RCC 7860 (cell line): ENCODE measurements at places on chromosomes 2 and 18.

DNA sequence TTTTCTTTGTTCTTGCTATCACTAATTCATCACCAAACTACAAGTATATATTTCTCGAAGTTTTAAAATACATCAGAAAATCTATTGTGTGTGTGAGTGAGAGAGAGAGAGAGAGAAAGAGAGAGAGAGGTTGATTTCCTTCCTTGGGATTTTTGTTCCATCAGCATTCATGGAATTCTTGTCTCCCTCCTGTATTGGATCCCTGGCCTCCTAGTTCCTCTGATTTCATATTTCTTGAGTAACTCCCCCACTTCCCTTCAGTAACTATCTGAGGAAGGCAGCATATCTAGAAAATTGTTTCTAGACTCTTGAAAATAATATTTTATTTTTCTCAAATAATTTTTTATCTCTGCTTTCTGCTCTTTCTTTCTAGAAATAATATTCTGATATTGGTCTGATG is 13.3 kb upstream of the ACTR2 start:
- no peak for DNase-seq

GRCh38 chr2:216109962-216110614 is 940 bp downstream of the XRCC5 start:
- DNase-seq = no peak

GRCh38 chr2:20664431-20665242 is 2.3 kb upstream of the GDF7 start:
- DNase-seq = no peak

DNA sequence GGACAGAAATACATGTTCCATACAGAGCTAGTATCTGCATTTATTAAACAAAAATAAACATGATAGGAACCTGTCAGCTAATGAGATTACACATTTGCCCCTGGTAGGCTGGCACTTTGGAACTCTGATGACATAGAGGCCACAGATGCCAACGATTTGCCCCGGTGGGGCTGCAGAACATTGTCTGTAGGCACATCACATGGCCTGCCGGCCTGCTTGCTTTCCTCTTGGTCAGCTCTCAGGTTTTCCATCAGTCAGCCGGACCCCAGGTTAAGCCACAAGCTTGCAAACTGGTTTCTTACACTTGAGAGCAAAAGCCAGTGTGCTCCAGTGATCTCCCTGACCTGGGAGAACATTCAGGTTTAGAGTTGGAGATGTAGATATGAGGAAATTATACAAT is 60.3 kb downstream of the CRACDL start:
- DNase-seq = no peak

- DNase-seq = no peak
Observed at GRCh38 chr18:8041526-8042111, 474.5 kb downstream of the PTPRM start.

DNA sequence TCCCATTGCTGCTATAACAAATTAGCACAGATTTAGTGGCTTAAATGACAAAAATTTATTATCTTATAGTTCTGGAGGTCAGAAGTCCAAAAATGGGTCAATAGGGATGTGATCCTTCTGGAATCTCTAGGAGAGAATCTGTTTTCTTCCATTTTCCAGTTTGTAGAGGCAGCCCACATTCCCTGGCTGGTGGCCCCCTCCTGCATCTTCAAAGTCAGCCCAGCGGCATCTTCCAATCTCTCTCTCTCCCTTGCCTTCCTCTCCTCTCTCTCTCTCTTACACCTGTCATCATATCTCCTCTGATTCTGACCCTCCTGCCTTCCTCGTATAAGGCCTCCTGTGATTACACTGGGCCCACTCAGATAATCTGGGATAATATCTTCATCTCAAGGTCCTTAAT is 3.9 kb upstream of the AGAP1 start:
- no peak for DNase-seq

DNA sequence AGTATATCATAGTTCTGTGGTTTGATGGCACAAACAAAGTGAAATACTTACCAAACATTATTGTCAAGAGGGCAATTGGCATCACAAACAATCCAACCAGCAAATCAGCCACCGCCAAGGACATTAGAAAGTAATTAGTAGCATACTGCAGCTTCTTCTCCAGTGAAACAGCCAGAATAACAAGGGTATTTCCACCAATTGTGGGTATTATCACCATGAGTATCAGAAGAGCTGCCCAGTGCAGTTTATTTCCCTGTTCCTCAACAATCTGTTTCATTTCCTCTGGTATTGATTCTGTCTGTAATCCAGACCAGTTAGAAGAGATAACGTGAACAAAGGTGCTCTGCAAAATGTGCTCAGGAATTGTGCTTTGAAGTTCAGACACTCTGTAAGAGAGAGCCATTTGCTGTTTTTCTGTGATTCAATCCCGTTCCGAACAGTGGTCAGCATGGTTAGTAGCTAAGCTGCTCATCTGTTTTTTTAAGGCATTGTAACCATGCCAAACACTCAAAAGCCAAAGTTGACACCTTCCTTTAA is 1.4 kb downstream of the HTR2B start:
- DNase-seq = no peak
